ENCODE measurements at places on chromosomes 1 and 21. TPM values are rescaled to one million over a fixed set of nuclear protein-coding genes. Genes with fewer than 3 reads are reported as not detected.

OR2T8 gene
- not detected for total RNA-seq

E2F2 gene
- total RNA-seq = under 0.01 TPM

MINDY1 gene
- 11.6 TPM for total RNA-seq

NPHS2 gene
- total RNA-seq = not detected

COL8A2 gene
- total RNA-seq = 3.0 TPM

All from tracheal epithelial cell (primary cell).